Non-pigmented ciliary epithelial cell (primary cell): ENCODE measurements at places on chromosomes 1 and 21.

DNA sequence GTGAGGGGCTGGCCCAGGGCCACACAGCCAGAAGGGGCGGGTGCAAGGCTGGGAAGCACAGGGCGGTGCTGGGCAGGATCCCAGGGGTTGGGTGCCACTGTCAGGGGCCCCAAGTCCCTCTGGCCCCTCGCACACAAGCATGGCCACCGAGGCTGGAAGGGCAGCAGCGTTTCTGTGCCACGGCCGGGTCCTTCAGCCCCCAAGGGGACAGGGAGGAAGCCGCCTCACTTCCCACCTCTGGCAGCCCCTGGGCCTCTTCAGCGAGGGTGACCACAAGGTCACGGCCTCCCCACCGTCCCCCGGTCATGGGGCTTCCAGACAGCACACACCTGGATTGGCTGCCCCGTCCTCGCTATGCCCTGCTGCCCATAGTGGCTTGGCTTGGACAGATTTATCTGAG, 77.1 kb upstream of the TTC34 start:
- DNase-seq, result no peak

GRCh38 chr1:34262921-34263320, 86.2 kb downstream of the C1orf94 start:
- no peak for DNase-seq

- DNase-seq, result peak; percentile 71
Observed at GRCh38 chr1:172154551-172154950, 265.9 kb upstream of the C1orf105 start.

DNA sequence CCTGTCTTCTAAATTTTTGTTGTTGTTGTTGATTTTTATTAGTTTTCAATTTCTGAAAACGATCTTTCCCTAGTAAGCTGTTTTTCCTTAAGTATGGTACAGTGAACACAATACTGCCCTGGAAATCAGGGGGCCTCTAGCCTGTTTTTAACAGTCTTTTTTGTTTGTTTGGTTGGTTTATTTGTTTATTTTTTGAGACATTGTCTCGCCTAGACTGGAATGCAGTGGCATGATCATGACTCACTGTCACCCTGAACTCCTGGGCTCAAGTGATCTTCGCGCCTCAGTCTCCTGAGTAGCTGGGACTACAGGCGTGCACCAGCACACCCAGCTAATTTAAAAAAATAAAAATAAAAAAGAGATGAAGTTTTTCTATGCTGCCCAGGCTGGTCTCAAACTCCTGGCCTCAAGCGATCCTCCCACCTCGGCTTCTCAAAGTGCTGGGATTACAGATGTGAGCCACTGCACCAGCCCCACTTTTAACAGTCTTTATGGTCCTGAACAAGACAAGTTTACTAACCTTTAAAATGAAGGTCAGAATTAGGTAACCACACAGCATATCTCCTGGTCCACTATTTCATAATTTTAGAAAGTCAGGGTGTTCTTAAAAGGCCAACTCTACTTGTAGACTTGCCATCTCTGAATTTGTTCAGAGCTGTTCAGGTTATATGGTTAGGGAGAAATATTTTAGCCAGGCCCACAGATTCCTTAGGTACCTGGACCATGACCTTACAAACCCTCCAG, 35.4 kb downstream of the TBCE start:
- no peak for DNase-seq

DNA sequence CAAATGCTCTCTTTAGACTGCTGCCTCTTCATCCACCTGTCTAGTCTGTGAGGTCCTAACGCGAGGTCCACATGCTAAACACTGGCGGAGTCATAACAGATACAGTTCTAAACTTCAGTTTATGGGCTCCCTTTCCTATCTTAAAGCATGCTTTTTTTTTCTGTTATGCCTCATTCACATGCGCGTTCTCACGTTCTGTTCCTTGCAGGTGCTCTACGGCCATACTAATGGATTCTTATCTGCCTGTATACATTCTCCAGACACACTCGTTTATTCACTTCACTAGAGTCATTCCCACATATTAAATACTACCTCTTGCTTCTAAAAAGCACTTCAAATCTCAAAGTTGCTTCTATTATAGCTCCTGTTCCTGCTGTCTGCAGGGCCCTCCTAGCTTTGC, 38.7 kb downstream of the PHC2 start:
- DNase-seq, result no peak

DNA sequence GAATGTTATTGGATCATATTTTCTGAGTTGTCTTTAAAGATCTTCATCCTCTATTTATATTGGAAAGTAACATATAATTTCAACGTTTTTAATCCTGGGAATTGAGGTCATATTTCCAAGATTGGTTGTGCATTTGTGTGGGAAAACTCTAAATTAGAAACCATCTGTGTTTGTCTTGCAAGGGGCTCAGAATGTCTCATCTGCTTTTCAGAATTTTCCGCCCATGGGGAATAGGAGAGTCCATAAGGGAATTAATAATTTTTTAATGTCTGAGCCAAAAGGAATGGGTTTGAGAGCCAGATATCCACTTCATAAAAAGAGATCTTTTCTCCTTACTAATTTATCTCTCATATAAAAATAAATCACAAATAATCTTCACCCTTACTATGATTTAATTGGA, 84.8 kb upstream of the MAP1LC3C start:
- DNase-seq, result no peak

DNA sequence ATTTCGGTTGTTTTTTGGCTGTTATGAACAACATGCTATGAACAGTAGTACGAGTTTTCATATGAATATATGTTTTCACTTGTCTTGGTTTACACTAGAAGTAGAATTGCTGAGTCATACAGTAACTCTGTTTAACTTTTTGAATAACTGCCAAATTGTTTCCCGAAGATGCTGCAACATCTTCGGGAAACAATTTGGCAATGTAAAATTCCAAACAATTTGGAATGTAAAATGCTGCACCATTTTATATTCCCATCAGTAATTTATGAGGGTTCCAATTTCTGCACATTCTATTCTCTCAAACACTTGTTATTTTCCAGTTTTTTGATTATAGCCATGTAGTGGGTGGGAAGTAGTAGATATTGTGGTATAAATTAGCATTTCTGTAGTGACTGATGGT, 11.6 kb downstream of the PCBP3 start:
- DNase-seq, result no peak

GRCh38 chr21:15080526-15080925, 15.7 kb upstream of the NRIP1 start:
- no peak for DNase-seq

GRCh38 chr1:240310226-240310925, 218.7 kb downstream of the FMN2 start:
- DNase-seq, result peak; percentile 52

DNA sequence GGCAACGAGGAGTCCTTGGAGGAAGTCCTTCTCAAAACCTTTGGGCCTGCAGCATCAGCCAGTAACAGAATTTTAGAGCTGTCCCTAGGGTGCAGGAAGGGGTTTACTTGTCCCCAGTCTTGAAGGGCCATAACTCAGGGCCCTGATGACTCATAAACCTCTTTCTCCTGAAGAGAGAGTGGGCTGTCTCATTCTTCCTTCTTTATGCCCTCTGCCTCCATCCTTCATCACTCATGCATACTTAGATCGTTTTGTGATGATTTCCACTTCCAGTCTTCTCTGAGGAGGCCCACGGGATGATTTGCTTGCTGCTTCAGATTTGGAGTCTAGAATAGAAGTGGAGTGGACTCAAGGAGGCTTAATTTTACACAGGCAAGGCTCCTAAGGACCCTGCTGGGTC, 60.2 kb downstream of the NDUFS5 start:
- no peak for DNase-seq

DNA sequence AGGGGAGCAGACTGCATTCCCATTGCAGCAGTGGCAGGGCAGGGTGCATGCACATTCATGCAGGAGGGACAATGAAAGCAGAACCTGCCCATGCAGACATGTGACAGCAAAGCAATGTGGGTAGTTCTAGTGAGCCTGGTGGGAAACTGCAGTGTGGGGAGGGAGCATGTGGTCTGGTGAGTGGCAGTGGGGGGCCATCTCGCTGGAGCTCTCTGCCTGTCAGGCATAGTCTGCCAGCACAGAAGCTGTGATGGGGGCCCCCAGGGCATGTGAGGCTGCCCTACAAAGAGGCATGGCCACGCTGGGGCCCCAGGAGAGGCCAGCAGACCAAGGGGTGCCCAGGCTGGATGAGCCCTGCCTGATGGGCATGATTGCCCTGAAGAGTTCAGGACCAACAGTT, 579.7 kb downstream of the PTPRC start:
- DNase-seq, result no peak

- DNase-seq, result no peak
Observed at GRCh38 chr1:183841550-183841949, 36.6 kb downstream of the RGL1 start.

DNA sequence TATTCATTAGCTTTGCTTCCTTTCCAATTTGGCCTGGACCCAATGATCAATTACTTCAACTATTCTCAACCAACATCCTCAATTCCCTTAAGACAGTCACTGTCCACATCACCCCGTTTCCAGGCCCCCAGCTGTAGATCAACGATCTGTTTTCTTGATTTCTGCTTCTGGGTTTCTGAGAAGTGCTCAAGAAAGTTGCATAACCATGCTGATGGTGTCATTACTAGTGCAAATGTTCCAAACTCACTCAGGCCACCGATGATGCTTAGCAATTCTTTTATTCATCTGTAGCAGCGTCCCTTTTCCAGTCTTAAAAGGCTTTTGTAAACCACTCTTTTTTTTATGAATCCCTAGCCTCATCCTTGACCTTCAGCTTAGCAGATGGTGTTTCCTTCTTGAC, 155.8 kb upstream of the PTGFR start:
- DNase-seq, result no peak

DNA sequence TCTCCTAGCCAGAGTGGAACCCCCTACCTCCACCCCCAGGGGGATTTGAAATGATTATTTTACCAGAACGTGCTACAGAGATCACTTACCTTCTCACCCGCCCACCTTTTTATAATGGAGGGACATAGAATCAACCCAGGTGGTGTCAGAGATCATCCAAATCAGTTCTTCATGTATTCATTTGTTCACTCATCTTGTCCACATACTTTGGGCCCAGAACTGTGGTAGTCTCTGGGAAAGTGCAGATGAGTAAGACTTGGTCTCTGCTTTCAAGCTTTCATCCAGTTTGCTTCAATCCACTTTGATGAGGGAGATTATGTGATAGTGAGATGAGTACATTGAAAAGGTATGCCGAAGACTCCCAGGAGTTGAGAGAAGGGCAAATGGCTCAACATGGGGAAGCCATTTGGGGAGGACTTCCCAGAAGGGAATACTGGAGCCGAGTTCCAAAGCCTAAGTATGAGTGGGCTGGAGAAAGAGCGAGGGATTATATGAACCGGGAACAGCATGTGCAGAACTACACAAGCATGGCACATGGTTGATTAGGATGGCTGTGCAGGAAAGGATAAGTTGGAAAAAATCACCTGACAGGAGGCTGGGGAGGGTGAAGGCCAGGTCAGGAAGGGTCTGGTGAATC, 1.9 kb downstream of the FGGY start:
- DNase-seq, result peak; percentile 52

DNA sequence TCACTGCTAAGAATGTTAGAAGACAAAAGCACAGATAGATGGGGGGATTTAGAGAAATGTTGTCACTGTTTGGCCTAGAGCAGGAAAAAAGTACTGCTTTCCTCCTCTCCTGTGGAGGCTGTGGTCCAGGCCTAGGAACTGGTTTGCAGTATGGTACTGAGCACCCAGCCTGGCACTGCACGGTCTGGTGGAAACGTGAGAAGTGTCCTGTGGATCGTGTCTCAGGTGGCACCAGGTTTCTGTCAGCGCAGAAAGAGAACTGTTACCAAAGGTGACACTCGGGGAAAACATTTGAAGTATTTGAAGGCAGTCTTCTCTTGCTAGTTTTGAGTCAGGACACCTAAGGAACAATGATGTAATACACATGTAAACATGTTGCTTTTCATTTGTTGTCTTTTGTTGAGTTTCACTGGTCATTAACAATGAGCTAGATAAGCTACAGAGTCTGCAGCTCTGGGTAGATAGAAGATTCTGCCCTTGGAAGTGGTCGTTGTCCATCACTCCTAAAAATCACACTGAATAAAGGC, 63.0 kb downstream of the B3GALNT2 start:
- no peak for DNase-seq

- DNase-seq, result peak; percentile 60
Observed at GRCh38 chr1:7117399-7118281, 332.4 kb downstream of the CAMTA1 start.

- no peak for DNase-seq
Observed at GRCh38 chr1:34787461-34788420, 5.1 kb upstream of the GJA4 start.

GRCh38 chr1:156152628-156153027, 757 bp upstream of the SEMA4A start:
- DNase-seq, result no peak

- DNase-seq, result no peak
Observed at GRCh38 chr1:117606649-117607430, 992 bp downstream of the TENT5C start.

- DNase-seq, result peak; percentile 96
Observed at GRCh38 chr21:34807146-34807880, 138.5 kb downstream of the CLIC6 start.

- no peak for DNase-seq
Observed at GRCh38 chr1:203658274-203658673, 31.6 kb downstream of the ATP2B4 start.

DNA sequence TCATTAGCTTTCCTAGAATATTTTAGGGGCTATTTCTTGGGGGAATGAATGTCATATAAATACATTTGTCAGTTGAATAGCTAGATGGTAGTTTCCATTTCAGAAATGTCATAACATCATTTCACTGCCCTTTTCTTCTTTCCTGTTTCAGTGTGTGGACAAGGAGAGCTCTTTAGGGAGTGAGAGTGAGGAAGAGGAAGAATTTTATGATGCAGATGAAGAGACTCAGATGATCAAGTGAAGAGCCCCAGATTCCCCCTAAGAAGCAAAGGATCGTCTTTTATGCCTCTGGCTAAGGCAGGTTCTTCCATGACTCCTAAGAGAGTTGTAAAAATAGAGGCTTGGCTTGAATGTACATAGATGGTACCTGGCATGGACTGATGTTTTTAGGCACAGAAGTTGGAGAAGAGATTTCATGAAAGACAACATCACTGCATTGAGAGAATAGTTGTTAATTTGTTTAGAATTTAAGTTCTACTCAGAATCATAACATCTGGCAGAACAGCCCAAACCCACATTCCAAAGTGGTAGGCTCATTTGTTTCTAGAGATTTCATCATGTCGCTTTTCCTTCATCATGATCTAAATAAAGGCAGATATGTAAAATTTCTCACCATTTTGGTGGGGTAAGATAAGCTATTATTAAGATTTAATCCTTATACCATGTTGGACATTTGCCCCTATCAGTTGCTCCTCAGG, 44.2 kb upstream of the MAB21L3 start:
- DNase-seq, result peak; percentile 56
